ENCODE measurements at places on chromosomes 7 and 10.
A peak's percentile ranks its signal among the peaks of the same experiment; 100 is the strongest.

DNA sequence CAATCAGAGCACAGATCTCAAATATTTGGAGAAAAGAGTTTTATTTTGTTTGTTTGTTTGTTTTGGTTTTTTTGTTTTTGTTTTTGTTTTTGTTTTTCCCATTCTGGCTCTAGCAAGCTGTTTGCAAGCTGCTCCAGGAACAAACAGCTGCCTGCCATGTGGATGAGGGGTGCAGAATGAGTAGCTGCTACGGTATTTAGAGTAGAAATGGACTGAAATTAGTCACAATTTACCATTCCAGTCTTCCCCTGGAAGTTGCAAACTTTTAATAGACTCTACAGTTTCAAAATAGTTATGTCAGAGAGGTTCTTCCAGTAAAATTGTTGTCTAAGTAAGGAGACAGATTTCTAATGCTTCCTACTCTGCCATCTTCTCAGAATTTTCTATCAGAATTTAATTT is 27.1 kb upstream of the TAS2R16 start:
- no peak for DNase-seq

- DNase-seq: no peak
Observed at GRCh38 chr7:124701955-124702354, 63.6 kb downstream of the GPR37 start.

GRCh38 chr7:41738806-41739205 is 35.9 kb upstream of the INHBA start:
- no peak for DNase-seq

DNA sequence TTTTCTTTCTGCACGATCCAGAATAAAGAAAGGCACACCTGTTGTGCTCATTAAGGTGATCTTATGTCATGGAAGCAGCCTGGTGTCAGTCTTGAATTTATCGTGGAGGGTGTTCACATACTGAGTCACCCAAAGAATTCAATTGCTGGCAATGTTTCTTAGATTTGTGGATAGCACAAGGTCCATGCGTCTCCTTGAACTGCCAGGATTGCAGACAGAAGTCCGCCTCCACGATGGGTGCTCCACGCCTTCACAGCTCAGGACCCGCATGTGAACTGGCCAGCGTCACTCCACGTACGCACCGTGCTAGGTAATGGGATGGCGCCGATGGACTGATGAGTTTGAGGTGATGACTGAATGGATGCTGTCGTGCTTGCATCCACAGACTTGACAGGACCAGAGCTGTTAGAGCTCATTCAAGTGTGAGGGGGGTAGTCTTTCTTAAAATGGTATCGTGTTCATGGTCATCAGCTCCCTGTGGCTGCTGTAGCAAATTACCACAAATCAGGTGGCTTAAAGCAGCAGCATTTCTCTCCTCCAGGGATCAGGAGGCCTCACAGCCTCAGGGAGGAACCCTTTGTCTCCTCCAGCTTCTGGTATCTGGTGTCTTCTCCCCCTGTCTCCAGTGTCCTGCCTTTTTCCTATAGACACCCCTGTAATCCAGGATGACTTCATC is 65.4 kb upstream of the DNAJB6 start:
- DNase-seq: no peak

DNA sequence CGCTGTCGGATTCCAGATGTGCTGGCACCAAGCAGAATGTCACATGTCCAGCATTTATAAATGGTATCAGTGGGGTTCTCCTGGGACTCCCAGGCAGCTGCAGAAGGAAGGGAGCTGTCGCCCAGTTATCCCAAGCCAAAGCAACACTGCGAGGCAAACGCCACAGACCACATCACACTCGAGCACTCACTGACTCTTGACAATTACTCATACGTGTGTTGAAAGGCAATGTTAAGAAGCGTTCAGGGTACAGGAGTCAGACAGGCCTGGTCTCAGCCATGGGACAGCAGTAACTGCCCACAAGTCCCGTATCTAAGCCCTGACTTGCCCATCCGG is 113.4 kb downstream of the DIP2C start:
- DNase-seq: no peak

GRCh38 chr10:48907730-48908129 is 31.9 kb downstream of the LRRC18 start:
- no peak for DNase-seq

- DNase-seq: no peak
Observed at GRCh38 chr10:124798781-124799180, 2.8 kb upstream of the ABRAXAS2 start.

DNA sequence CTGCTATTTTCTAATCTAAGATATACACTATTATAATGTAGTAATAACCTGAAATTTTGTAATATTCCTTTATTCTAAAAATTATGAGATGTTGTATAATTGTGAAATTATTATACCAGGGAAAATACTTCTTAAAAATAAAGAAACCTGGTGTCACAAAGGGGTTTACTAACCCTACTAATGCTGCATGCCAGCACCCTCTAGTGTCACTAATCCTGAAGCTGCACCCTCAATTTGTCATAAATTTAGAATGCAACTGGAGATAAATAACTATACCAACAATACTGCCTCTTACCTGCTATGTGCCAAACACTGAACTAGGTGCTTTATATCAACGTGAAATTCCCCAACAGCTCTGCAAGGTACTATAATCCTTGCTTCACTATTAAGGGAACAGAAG is 30.8 kb downstream of the TM9SF3 start:
- peak; percentile 16 for DNase-seq

- no peak for DNase-seq
Observed at GRCh38 chr10:44883593-44884331, 27.4 kb upstream of the TMEM72 start.

- DNase-seq: no peak
Observed at GRCh38 chr7:138979988-138980562, 1.1 kb downstream of the KIAA1549 start.

DNA sequence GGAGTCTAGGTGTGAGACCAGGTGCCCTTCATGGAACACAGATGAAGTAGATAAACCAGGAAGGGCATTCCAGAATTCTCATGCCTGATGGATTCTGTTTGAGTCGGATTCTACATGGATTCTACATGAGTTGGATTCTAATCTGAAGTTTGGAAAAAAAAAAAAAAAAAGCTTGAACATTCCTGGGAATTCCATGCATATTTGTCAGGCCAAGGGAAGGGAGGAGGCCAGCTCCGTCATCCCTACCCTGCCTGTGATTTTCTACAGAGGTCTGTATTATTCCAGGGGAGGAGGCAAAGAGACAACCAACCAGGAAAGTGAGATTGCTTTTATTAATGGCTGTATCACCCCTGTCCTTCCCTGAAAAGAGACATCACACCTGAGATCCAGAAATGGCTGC is 27.8 kb upstream of the EBLN1 start:
- DNase-seq: no peak

DNA sequence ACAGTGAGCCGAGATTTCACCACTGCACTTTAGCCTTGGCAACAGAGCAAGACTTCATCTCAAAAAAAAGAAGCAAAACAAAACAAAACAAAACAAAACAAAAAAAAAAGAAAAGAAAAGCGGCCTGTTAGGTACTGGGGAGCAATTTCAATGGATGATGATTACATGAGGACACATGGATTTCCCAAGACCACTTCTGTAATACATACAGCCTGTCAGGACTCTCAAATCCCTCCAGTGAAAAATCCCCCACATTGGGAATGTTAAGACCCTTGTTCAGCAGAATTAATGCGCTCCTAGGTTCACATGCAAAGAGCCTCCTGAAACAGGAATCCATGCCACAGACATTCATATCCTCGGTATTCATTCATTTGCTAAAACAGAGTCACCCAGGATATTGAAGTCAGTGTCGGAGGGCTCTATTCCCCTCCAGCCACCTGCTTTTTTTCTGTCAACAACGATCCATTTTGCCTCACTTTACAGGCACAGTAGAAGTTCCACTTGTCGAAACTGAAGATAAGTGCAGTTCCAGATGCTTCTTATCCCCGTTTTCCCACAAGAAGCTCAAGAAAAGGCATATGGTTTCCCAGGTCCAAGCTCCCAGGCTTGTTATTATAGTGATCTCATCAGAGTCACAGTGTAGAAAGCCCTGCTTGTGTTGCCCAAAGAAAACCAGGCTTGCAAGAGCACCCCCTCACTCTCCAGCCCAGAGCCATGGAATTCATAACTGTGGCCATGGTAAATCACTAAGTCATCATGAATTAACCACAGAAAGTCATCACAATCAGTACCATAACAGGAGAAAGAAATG is 20.2 kb downstream of the SLC16A12 start:
- no peak for DNase-seq

DNA sequence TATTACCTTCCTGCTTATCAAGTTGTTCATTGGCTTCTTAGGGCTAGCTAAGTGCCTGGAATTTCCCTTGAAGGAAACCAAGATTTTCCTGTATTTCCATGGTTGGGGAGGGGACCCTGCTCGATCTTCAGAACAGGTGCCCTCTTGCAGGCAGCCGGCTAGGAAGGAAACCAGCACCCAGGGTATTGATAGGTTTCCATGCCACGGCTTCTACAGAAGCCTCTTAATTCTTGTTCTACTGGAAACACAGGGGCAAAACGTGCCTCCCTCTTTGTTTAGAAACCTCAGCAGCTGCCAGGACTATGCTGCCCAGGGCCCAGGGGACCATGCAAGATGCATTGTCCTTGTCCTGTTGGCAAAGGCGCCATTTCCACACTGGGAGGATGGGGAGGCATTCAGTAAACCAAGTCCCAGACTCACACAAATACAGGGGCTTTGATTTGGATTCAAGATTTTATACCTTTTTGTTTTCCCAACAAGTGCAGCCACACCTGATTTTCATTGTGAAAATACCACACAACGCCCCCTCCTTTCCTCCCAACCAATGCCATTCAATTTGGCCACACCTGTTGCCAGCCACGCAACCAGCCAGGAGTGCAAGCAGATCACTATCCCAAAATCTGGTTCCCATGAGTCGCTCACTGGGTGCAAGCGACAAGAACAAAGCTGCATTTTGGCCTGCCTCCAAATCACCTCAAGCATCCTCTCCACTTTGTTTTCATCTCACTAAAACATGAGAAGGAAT is 29.6 kb downstream of the C10orf71 start:
- no peak for DNase-seq

- DNase-seq: no peak
Observed at GRCh38 chr7:95001258-95001657, 93.9 kb downstream of the PPP1R9A start.

DNA sequence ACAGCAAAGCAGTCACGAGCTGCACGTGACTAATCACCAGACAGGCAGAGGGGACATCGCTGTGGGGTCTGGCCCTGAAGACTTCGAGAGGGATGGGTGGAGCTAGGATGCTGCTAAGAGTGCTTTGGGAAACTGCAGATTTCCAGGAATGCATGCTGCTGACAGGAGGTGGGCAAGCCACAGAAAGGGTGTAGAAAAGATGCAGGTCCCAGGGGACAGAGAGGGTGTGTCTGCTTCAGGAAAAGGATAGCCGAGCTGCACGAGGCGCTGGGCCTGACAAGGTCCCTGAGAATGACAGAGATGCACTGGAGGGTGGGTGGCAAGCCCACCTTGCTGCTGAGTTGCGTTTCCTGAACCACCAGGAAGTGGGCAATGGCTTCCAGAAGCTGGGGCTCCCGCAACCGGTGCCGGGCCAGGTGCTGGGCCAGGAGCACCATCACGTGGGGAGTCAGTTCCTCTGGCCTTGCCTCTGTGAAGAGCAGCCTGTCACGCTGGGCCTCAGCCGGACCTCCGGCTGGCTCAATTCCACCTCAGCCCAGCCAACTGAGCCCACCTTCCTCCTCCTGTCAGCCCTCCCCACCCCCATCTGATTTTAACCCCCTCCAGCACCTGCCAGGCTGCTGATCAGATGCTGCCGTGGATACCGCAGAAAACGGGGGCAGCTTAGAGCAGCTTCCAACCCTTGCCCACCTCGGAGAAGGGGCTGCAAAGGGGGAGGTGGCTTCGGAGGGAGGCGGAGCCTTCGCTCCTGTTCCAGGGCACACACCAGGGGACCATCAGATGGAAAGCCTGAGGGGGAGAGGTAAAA is 2.2 kb downstream of the FASTK start:
- DNase-seq: peak; percentile 30

- DNase-seq: no peak
Observed at GRCh38 chr7:96021568-96021967, 249.2 kb downstream of the DYNC1I1 start.

DNA sequence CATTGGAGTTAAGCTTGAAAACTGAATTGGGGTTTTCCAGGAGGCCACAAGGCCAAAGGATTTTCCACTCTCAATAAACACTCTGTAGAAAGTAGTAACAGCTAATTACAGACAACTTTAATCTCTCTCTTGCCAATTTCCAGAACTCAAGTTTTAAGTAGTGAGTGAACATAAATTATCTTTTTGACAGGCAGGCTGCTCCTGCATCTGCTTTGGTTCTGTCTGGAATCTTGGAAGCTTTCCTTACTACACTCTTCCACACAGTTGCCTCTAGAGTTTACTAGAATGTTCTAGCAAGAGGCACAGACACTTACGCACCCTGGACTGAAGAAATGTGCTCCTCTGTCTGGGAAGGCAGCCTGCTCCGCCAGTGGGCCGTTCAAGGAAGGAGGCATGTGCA is 90.5 kb upstream of the WAC start:
- no peak for DNase-seq

- no peak for DNase-seq
Observed at GRCh38 chr10:112082120-112082519, 101.4 kb downstream of the GPAM start.

GRCh38 chr10:45581216-45581549 is 91.4 kb downstream of the ZFAND4 start:
- no peak for DNase-seq

DNA sequence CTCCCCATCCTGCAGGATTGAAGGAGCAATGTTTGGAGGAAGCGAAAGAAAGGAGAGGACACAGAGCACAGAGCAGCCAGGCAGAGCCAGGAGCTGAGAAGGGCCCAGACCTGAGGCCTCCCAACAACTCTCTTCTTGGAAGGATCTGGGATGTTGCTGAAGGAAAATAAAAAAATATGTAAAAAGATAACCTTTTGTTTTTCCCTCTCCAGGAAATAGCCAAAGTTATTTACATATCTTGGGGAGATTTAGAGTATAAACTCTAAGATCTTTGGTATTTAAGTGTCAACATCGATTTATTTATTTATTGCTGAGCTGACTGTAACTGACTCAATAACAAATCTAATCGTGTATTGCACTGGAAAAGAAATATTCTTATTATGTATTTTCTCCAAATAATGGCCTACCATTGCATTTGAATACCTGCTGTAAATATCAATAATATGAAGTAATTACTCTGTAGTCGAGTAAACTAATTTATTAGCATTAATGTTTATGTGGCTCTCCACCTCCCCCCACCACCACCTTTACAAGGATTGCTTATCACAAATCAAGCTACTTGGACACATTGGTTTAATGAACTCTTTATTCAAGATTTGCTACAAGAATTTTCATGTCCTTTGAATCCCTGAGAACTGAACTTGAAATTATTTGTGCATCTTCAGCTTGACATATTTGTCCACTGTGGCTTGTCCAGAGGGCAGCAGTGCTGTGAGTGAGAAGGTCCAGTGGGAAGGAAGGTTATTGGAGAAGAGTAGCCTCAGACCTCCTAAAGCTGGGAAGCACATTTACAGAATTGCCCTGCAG is 1.8 kb upstream of the HOXA11 start:
- DNase-seq: no peak

GRCh38 chr10:44878706-44879530 is 32.2 kb upstream of the TMEM72 start:
- DNase-seq: peak; percentile 83
